ENCODE measurements at places on chromosomes 7 and 10. TPM values are rescaled to one million over a fixed set of nuclear protein-coding genes. Genes with fewer than 3 reads are reported as not detected.

LIPM gene
- total RNA-seq = not detected

DENND2A gene
- 30.0 TPM for total RNA-seq

FXYD4 gene
- not detected for total RNA-seq

PPP1R3A gene
- not detected for total RNA-seq

CYP3A7 gene
- not detected for total RNA-seq

NUDT13 gene
- 0.31 TPM for total RNA-seq

ZNF736 gene
- total RNA-seq = 0.06 TPM

VPS41 gene
- total RNA-seq = 36.0 TPM

AGR3 gene
- not detected for total RNA-seq

PPP1R3C gene
- total RNA-seq = 7.8 TPM

TMEM236 gene
- total RNA-seq = not detected

GLI3 gene
- total RNA-seq = 0.91 TPM

PLXDC2 gene
- 0.38 TPM for total RNA-seq

DNA sequence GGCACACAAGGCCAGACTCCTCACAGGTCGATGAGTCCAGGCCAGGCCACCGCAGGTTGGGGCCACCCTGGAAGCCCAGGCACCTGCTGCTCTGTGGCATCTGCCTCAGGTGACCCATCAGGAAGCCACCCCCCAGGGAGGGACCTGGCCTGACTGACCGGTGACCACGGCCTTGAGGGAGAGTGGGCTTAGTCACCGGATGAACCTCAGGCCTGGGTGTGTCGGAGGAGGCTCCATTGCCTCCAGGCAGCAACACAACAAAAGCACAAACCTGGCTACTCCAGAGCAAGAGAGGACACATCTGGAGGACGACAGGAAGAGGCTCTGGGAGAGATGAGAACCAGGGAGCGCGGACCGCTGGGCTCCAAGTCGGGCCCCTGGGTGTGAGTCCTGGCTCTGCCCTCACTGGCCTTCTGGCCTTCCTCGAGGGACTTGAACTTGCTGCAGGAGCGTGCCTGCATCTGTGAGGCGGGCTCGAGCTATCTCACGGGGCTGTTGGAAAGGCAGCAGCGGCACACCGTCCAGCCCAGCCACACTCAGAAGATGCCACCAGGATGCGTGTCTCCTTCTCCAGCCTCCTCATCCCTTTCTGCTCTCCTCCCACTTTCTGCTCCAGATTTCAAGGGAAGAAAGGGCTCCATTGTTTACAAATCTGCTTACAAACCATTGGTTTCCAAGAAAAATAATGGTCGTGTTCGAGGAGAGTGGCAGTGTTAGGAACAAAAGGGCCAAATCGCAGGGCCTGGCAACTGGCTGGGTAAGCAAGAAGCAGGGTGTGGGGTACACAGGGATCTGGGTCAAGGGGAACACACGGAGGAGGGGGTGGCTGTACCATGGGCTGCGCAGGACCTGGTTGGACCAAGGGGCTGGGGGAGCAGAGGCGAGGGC, 152.9 kb downstream of the ADAM12 start:
- DNase-seq = no peak

DNA sequence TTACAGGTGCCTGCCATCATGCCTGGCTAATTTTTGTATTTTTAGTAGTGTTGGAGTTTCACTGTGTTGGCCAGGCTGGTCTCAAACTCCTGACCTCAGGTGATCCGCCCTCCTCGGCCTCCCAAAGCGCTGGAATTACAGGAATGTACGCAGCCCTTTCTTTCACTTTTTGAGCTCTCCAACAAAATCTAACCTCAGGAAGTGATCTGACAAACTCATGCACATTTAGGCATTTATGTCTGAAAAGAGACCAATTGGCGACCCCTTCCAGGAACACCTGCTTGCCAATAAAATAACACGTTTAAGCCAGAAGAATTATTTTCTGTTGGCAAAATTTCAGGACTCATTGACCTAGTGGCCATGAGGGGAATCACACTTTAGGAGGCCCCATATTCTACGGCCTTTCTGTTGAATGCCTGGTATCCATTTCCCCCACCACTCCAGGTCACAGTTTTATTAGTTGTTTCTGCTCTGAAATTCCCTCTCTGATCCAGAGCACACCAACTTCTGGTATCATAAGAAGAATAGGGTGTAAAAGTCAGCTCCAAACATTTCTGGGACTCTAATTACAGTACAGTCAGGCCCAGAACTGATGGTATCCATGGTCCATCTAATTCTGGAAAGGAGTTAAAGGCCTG, 65.8 kb upstream of the FRMD4A start:
- DNase-seq = peak; percentile 93

DNA sequence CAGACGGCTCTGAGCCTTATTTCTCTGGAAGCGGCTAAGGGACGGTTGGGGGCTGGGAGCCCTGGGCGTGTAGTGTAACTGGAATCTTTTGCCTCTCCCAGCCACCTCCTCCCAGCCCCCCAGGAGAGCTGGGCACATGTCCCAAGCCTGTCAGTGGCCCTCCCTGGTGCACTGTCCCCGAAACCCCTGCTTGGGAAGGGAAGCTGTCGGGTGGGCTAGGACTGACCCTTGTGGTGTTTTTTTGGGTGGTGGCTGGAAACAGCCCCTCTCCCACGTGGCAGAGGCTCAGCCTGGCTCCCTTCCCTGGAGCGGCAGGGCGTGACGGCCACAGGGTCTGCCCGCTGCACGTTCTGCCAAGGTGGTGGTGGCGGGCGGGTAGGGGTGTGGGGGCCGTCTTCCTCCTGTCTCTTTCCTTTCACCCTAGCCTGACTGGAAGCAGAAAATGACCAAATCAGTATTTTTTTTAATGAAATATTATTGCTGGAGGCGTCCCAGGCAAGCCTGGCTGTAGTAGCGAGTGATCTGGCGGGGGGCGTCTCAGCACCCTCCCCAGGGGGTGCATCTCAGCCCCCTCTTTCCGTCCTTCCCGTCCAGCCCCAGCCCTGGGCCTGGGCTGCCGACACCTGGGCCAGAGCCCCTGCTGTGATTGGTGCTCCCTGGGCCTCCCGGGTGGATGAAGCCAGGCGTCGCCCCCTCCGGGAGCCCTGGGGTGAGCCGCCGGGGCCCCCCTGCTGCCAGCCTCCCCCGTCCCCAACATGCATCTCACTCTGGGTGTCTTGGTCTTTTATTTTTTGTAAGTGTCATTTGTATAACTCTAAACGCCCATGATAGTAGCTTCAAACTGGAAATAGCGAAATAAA, 175.5 kb downstream of the RNF216 start:
- DNase-seq = no peak

DNA sequence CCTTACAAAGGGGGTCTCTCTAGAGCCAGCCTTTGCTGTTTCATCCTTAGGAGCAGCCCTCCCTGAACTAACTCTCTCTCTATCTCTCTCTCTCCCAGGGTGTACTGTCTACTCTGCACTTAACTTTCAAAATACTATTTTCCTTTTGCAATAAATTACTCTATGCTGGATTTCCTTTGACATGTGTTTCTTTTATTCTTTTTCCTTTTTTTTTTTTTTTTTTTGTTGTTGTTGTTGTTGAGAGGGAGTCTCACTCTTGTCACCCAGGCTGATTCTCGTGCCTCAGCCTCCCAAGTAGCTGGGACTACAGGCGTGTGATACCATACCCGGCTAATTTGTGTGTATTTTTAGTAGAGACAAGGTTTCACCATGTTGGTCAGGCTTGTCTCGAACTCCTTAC, 1.5 kb upstream of the ZNF3 start:
- DNase-seq = no peak

DNA sequence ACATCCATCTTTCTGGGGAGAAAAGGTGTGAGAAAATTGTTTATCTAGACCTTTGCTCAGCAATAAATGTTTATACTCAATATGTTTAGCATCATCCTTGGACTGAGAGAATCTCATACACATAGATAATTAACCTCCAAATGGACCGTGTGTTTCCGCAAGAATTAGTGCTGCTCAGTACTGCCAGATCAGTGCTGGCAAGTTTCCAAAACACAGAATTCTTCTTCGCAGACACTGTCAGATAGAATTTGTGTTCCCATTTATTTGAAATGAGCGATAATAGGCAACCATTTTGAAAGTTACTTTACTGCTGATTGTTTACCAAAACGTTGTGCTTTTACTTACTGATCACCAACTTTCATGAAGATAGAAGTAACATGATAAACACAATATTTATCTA, 33.7 kb downstream of the STAMBPL1 start:
- DNase-seq = no peak

GRCh38 chr10:14456870-14457266, 126.1 kb upstream of the FRMD4A start:
- no peak for DNase-seq

DNA sequence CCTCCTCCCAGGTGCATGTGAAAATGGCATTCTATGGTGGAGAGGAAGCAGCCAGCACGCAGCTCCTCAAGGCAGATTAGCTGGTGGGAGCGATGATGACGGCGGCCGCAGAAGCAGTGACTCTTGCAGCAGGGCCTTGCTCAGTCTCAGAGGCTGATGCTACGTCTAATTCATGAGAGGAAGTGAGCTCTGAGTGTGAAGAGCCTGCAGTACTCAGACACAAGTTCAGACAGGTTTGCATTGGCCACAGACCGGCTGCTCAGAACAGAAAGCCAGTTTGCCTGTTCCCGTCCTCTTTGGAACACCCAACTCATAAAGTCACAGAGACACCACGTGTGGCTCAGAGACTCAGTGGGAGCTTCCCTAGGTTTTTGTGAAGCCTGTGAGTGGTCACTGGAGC, 136.5 kb downstream of the ADARB2 start:
- no peak for DNase-seq

DNA sequence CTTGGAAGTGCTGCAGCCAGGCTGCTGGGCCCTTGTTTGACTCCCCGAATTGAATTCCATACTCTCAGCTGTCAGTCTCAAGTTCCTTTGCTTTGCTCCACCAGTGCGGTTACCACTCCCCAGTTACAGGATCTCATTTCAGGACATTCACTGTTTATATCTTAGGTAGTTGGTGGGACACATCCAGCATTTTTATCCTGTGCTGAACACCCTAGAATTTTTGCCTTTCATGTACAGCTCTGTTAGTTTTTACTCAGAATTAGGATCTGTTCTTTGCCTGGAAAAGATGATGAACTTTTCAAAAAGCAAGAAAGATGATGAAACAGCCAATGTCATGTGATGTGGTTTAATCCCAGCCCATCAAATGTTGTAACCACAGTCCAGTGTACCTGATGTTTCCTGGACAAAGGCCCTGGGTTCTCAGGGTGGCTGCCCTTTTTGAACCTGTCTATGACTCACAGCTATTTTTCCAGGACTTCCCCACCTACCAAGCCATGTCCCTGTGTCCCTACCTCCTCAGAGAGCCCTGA, 149.7 kb downstream of the NOC3L start:
- no peak for DNase-seq

DNA sequence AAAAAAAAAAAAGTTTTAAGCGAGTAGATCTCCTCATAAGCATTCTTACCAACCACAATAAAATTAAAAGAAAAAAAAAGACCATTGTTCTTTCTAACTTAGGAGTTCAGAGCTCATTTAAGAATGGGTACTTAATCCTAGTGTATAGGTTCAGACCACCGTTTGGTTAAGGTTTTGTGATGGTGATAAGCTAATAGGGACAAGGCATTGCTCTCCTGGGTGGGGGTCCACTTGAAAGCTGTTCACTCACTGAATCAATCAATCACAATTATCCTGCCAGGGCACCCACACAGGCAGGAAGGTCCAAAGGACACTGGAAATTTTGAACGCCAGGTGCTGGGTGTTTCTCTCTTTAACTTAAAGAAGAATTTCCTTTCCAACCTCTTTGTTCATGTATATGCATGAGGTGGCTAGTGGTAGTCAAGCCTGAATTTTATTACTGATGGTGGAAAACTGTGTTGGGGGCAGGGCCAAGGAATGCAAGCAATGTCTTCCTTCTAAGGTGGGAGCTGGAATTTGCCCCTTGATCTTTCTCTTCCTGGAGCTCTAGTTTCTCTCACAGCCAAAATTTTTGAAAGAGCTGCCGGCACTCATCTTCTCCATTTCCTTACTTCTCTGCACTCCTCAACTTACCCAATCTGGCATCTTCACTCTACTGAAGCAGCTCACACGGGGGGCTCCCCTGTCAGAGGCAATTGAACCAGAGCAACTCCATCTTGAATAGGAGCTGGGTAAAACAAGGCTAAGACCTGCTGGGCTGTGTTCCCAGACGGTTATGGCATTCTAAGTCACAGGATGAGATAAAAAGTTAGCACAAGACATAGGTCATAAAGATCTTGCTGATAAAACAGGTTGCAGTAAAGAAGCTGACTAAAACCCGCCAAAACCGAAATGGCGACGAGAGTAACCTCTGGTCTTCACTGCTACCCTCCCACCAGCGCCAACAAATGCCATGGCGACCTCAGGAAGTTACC, 7.5 kb upstream of the FAM131B start:
- no peak for DNase-seq

- no peak for DNase-seq
These were observed 18.0 kb downstream of the RRP12 start for GRCh38 chr10:97383159-97383558.

GRCh38 chr10:122213766-122214165, 57.3 kb upstream of the BTBD16 start:
- DNase-seq = no peak

DNA sequence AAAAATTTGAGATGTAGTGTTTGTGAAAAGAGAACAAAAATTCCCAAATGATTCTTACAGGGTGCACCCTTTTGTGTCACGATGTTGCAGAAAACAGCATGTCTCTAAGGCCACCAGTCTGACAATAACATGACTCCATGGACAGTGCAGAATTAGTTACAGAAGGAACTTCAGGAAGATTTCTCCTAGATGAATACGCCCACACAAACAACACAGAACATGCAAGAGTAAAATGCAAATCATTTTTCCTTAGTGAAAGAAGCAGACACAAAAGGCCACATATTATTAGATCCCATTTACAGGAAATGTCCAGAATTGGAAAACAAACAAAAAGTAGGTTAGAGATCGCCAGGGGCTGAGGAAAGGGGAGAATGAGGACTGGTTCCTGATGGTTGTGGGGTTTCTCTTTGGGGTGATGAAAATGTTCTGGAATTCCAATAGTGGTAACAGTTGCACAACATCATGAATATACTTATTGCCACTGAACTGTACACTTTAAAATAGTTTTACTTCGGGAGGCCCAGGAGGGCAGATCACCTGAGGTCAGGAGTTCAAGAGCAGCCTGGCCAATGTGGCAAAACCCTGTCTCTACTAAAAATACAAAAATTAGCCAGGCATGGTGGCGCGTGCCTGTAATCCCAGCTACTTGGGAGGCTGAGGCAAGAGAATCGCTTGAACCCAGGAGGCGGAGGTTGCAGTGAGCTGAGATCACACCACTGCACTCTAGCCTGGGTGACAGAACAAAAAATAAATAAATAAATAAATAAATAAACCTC, 10.2 kb downstream of the ZC3HAV1 start:
- DNase-seq = no peak

- DNase-seq = no peak
These were observed 57.0 kb downstream of the BRAF start for GRCh38 chr7:140867467-140868462.

DNA sequence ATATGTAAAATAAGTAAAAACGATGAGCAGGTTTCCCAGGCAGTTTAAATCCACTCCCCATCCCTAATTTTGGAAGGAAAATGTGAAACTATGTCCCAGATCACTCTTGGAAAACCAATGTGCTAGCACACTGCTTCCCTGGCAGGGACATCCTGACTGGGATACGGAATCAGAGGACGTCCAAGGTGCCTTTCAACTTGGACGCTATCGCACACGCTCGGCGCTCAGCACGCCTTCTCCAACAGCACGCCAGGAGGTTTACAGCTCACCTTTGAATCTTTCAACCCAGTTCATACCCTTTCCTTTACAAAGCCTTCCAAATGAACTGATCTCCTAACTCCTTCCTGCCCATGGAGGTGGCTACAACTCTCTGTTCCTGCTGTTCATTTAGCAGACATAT, 47.1 kb downstream of the BEND7 start:
- no peak for DNase-seq
